Activated naive CD4-positive, alpha-beta T cell treated with anti-CD3 and anti-CD28 coated beads for 36 hours (primary cell): ENCODE measurements at places on chromosomes 2 and 18. TPM values are rescaled to one million over a fixed set of nuclear protein-coding genes. Genes with fewer than 3 reads are reported as not detected.
A peak's percentile ranks its signal among the peaks of the same experiment; 100 is the strongest.

SPRED2 gene
- 8.0 TPM for total RNA-seq

OTX1 gene
- total RNA-seq, result not detected

CSRNP3 gene
- not detected for total RNA-seq

CRYGC gene
- total RNA-seq, result not detected

ABCG8 gene
- total RNA-seq, result not detected

DNA sequence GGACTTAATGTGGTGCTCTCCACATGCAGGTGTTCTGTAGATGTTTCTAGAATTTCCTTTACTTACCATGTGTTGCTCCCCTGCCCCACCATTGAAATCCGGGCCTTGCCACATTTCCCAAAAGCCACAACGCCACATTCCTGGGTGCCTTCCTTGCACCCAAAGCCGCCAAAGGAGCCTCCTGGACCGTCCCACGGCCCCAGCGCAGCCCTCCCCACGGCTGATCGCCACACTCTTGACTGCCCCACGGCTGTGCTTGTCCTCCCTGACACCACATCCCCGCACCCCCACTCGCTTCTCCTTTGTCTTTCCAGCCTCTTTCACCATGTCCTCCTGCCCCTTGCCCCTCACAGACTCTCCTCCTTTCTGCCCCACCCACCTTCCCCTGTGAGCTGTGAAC, 40.2 kb upstream of the CHMP1B start:
- no peak for DNase-seq

DNA sequence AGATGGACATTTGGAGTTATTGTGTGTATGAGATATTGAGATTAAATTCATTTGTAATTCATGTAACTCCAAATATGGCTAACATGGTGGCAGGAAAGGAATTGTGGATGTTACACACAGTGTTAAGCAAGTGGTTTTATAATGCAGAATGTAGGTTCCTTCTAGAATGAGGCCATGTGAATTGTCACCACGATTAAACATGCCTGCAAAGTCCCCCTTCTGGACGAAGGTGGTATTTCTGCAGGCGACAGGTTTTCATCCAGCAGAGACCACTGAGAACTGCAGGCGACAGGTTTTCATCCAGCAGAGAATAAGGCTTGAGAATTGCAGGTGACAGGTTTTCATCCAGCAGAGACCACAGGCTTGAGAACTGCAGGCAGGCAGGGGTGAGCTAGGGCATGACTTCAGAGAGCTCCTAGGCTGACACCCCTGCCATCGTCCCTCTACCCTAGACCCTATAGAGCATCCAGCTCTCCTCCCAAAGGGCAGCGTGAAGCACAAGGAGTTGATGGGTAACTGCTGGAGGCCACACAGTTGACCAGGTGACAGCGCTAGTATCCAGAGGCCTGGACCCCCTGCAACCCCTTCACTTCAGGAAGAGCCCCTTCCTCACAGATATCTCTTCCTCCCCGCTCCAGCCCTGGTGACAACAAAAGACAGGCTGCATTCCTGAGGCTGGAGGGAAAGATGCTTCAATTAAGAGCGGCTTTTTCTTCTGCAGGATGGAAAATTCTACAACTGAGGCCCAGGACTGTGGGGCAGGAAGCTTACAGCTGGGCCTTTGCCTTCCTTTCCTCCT, 175.8 kb downstream of the LOXHD1 start:
- peak; percentile 68 for DNase-seq

DNA sequence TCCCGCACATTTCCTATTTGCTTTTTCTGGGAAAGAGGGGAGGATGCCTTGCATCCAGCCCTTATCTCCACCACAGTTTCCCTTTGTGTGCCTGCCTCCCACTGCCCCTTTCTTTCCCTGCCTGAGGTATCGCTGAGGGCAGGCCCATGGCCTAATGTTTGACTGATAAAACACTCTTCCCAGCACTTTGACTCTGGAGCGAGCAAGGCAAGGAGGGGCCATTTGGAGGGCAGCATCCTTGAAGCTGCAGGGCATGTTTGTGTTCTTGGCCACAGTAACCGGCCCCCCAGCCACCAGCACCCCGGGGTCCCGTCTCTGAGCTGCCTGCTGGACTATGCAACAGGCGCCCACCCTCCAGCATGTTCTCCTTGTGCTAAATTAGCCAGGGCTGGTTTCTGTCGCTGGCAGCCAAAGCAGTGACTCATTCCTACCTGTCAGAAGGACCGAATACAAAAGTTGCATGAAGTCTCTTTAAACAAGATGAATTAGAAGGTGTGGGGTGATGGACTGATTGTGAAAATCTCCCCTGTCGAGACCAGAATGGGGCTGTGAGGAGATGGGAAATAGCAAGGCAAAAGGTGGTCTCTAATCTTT, 50.7 kb downstream of the BCL2L11 start:
- no peak for DNase-seq

DNA sequence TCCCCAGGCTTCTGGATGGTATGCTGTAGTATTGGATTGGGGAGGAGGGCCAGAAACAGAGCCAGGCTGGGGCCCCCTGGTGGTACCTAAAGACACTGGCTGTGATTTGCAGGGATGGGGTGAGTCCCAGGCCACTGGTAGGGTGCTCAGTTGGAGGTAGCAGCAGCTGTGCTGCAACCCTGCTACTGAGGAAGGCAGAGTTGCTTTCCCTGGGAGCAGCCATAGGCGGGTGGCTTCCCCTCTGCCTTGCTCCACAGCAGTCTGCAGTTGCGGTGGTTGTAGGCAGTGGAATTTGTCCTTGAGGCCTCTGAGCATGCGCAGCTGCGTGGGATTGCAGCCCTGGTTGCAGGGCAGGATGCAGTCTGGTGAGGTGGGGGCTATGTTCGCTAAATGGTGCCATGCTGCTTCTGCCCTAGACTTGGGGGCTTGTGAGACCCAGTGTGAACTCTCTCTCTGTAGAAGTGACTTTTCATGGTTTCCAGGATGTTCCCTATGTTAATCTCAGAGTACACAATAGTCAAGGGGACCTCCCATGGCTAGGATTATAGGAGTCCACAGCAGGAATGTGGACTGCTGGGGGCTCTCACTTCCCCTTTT, 443.5 kb downstream of the XIRP2 start:
- DNase-seq, result peak; percentile 6

DNA sequence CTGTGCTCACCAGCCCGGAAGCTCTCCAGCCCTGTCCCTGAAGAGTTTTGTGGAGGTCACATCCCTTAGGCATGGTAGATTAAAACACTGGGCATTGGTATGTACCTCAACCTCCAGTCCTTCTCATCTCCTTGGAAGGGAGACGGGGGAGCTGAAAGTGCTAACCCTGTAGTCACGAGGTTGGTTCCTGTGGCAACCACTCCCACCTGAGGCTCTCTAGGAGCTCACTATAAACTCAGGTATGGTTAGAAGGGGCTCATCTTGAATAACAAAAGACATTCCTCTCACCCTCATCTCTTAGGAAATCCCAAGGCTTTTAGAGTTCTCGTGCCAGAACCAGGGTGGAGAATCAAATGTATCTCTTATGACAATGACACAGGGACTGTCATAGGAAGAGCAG, 43.0 kb upstream of the MGAT4A start:
- DNase-seq, result no peak

- no peak for DNase-seq
Measured at GRCh38 chr2:157305723-157306110, 19.9 kb downstream of the ERMN start.

GRCh38 chr2:13201924-13202323, 485.2 kb downstream of the TRIB2 start:
- no peak for DNase-seq

GRCh38 chr2:57696016-57696415, 350.6 kb upstream of the VRK2 start:
- DNase-seq, result no peak

DNA sequence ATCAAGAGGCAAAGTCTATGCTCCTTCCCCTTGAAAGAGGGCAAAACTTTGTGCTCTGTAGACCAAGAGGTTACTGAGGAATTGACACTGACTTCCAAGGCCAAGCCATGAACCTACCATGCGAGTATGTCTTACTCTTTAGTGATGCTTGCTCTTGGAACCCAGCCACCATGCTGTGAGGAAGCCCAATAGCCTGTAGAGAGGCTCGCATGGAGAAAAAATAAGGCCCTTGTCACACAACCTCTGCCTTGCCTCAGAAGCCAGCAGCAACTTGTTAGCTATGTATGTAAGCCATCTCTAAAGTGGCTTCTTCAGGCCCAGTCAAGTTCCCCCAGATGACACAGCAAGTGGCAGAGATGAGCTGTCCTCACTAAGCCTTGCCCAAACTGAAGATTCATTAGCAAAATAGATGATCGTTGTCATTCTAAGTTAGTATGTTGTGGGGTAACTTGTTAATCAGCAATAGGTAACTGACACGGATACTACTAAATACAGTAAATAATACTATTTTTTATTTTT, 66.1 kb upstream of the RGPD5 start:
- DNase-seq, result no peak

- no peak for DNase-seq
Measured at GRCh38 chr2:237027712-237028029, 58.0 kb upstream of the COPS8 start.

DNA sequence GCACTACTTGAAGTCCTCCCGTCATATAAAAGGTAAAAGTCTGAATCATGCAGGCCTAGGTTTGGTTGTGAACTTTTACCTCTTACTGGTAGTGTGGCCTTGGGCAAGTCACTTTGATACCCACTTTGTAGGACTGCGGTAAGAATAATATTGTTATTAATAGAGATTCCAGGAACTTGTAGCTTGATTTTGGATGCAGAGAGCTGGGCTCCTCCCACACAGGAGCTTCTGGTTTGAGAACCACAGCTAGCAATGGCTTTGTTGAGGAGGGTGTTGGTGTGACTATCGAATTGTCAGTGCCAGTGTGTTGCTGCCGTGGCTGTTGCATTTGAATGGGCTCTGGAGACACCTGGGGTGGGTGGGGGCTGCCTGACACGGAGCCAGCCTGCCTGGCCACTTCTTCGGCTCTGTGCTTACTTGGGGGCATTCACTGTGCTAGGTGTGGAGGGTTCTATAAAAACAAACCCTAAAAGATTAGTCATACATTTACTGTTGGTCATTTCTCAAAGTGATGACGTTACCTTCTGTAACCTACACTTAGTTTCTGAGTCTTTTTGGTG, 38.5 kb downstream of the ASAP2 start:
- no peak for DNase-seq

GRCh38 chr2:10922307-10923007, 10.7 kb downstream of the KCNF1 start:
- no peak for DNase-seq

- DNase-seq, result no peak
Measured at GRCh38 chr2:173550143-173550542, 195.5 kb downstream of the CDCA7 start.
